ENCODE measurements at places on chromosomes 2 and 18.

DNA sequence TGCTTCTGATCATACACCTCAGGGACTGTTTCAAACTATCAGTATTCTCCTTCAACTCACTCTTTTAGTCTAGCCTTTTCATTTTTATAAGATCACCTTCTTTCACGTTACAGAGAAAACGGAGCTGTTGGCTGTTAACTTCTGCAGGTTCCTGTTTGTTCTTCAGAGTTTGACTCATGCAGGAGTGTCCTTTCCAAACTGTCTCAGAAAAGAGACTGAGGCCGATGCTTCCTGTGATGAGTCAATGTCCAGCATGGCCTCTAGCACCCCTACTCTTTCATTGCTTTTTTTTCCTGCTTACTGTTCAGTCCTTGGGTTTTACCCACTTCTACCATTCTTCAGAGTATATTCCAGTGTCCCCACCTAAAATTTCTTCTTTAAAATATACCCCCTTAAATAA is 240.8 kb upstream of the RGPD4 start:
- no peak for DNase-seq

DNA sequence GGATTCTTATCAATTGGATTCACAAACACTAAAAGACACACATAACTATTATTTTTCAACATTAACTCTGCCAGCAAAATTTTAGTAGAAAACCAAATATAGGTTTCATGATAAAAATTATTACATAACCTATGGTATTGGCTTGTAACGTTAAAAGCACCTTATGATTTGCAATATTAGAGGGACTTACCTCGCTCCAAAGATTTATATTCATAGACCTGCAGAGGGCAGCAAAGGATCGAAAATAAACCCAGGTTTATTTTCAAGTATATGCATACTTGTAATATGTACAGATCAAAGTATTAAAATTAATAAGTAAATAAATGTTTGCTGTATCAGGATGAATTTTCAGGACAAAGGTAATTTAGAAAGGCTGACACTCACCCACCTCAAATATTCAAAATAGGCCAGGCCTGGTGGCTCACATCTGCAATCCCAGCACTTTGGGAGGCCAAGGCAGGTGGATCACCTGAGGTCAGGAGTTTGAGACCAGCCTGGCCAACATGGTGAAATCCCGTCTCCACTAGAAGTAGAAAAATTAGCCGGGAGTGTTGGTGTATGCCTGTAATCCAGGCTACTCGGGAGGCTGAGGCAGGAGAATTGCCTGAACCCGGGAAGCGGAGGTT is 45.3 kb downstream of the LRPPRC start:
- peak; percentile 41 for DNase-seq

GRCh38 chr18:23856466-23857163 is 157.9 kb upstream of the TTC39C start:
- peak; percentile 6 for DNase-seq

- DNase-seq, result no peak
Measured at GRCh38 chr2:74458938-74459363, 713 bp downstream of the WBP1 start.

DNA sequence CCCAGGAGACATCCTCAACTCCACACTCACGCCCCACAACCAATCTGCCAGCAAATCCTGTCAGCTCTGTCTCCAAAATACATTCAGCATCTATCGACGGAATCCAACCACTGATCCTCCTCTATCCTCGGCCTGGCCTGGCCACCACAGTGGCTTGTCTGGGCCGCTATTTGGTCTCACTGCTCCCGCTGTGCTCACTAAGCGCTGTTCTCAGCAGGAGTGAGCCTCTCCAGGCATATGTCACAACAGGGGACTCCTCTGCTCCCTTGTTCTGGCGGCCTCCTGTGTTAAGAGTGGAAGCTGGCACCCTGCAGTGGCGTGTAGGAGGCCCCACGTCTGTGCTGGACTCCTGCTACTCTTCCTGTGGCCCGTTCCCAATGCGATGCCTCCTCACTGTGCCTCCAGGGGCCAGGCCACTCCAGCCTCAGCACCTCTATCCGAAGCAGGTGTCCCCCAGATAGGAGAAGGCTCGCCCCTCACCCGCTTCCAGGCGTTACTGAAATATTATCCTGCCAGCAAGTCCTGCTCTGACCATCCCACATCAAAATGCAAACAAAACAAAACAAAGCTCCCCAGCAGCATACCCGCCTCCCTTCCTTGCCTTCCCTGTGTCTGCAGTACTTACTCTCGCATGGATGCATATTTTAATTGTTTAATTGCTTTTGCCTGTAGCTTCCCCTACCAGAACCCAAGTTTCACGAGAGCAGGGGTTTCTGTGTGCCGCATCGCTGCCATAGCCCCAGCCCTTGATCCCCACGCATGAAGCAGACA is 39.9 kb downstream of the CENPO start:
- no peak for DNase-seq

DNA sequence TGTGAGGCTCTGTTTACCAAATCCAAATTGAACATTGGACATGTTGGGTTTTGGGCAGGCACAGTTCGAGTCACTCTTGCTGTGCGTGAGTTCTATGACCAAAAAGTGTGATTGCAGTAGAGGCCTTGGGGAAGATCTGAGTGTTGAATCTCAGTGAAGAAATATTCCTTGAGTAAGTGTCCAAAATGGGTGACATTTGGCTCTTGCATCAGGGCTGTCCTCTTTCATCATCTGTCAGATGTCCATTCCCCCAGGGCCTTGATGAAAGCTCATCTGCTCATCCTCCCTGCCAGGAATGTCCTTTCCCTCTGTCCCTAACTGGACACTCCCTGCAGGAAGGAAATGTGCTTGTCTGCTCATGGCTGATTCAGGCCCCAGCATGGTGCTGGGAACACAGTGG is 6.4 kb upstream of the SFTPB start:
- DNase-seq, result peak; percentile 40

- DNase-seq, result no peak
Measured at GRCh38 chr18:39909706-39910105, 2045.3 kb upstream of the PIK3C3 start.

DNA sequence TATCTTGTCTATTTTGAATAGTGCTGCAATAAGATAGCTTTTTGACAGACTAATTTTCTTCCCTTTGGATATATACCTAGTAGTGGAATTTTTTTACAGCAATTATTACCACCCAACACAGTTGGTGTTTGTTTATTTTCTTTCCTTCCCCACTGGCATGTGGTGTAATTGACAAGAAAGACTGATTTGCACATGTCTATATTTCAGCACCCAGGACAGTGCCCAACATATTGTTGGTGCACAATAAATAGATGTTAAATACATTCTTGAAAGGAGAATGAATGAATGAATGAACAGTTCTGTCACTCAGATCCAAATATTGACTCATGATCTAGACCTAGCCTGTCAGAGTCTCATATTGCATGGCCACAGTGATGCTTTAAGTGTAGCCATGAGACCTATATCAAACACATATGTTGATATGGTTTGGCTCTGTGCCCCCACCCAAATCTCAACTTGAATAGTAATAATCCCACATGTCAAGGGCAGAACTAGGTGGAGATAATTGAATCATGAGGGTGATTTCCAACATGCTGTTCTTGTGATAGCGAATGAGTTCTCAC is 538.2 kb downstream of the NYAP2 start:
- DNase-seq, result peak; percentile 9

DNA sequence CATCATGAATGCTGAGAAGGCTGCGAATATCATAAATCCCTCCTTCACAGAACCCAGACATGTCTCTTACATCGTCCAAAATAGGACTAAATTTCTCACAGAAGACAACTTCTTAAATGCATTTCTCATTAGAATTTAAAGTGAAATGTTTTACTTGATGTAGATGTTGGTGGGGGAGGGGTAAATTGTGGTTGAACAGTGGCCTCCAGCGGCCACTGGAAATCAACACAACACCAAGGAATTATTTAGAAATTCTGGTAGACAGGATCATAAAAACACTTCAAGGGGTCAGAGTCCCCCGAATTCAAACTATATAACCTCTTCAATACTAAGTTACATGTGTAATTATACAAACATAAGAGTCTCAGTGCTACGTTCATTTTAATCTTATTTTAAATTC is 135.9 kb downstream of the ABCA12 start:
- DNase-seq, result peak; percentile 53

- DNase-seq, result no peak
Measured at GRCh38 chr2:58377181-58377580, 136.1 kb upstream of the FANCL start.

DNA sequence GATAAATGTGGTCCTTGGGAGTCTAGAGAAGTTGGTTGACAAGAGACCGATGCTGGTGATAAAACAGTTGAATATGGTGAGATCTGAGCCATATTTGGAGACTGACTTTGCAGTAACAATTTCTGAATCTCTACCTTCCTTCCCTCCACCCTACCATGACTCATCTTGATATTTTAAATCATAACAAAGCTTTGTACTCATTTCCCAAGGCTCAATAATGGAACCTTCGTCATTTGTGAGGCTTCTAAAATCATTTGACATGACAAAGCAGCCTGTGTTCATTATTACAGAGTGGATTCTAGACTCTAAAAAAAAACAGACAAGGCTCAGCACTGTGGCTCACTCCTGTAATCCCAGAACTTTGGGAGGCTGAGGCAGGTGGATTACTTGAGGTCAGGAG is 38.5 kb upstream of the PDCL3 start:
- no peak for DNase-seq

DNA sequence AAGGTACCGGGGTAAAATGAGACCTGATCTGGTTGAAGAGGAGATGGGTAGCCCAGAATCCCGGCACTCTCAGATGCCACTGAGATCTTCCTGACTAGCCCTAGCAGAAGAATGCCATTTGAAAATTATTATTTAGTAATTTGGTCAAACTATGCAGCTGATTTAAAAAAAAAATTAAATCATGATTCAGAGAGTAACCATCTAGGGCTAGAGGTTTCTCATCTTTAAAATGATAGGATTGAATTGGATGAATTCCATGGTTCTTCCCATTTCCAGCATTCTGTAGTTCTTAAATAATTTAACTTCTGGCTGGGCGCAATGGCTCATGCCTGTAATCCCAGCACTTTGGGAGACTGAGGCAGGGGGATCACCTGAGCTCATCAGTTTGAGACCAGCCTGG is 106.1 kb downstream of the MYO1B start:
- DNase-seq, result peak; percentile 65

DNA sequence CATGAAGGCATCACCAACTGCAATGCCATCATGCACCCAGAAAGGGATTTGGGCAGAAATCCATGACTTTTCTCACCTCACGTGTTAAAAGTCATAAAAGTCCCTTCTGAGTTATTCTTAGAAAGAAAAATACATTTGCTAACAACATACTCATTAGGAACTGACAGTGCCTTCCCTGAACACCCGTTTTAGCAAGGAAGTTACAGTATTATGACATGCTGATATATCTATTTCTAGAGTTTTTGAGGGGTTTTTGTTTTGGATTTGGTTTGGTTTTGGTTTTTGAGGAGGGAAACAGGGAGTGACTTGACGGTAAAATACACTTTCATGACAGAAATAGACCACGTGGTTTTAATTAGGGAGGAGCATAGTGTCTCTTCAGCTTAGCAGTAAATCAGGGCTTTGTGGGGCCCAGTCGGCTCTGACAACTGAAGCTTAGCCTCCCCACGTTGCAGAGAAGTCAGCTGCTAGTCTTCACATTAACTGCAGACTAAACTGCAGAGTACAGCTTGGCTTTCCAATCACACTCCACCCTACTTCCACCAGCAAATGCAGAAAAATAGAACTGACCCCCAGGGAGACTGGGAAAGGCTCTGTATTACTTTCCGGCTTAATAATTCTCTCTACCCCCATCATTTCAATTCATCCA is 141.4 kb downstream of the FAM124B start:
- DNase-seq, result peak; percentile 58

- DNase-seq, result no peak
Measured at GRCh38 chr2:185785156-185785555, 46.6 kb downstream of the FSIP2 start.

GRCh38 chr18:50298443-50299284 is 11.2 kb upstream of the CXXC1 start:
- DNase-seq, result no peak

- DNase-seq, result no peak
Measured at GRCh38 chr2:195026261-195026660, 630.8 kb upstream of the SLC39A10 start.

DNA sequence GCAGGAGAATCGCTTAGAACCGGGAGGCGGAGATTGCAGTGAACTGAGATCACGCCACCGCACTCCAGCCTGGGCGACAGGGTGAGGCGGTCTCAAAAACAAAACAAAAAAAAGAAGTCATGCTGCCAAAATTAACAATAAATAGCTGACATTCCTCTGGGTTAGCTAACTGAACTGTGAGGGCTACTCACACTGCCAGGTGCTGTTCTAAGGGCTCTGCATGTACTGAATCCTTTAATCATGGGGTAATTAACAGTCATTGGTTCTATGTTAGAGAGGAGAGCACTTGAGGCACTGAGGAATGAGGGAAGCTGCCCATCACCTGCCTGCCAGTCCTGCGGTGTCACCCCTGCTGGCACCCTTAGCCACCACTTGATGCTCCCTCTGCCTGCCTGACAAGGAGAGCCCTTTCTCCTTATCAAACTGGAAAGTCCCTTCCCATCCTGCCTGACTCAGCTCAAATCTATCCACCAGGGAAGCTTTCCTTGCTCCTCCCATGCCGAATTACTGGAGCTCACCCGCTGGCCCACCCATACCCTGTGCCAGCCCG is 73.0 kb upstream of the RIOK3 start:
- peak; percentile 34 for DNase-seq

DNA sequence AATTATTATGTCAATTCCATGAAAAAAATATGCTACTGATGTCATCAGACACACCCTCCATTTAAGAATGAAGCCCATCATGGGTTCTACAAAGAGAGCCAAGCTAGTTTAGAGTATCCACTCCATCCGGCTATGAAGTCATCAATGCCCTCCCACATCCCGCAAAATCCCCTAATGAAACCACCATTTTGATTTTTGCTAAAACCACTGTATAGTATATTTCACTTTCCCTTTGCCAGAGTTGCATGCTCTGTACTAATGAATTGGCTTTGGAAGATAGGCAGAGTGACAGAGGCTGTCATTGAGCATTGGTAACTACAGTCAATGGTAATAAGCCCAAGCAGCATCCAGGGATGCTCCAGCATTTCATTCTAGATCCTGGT is 118.6 kb downstream of the ANKRD44 start:
- DNase-seq, result no peak

DNA sequence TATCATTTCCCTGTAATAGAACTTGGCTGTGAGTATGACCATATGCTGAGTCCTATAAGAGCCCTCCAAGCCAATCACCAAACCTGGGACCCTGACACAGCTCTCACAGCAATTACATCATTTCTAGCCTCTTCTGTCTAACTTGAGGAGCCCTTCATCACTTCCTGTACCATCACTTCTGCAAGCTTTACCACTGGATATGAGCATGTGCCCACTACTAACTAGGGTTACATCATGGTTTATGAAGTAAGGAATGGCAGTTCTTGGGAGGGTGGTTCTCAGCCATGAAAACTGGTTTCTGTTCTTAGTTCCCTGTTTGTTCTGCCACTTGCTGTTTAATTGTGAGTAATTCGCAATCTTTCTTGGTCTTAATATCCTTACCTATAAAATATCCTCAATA is 31.0 kb upstream of the EPB41L3 start:
- DNase-seq, result no peak

All from AG10803 (cell line).